Hematopoietic multipotent progenitor cell treated with erythropoietin and hydrocortisone succinate and interleukin-3 and kit ligand, for 4 days (in vitro differentiated cells): ENCODE measurements at places on chromosomes 1 and 21.

DNA sequence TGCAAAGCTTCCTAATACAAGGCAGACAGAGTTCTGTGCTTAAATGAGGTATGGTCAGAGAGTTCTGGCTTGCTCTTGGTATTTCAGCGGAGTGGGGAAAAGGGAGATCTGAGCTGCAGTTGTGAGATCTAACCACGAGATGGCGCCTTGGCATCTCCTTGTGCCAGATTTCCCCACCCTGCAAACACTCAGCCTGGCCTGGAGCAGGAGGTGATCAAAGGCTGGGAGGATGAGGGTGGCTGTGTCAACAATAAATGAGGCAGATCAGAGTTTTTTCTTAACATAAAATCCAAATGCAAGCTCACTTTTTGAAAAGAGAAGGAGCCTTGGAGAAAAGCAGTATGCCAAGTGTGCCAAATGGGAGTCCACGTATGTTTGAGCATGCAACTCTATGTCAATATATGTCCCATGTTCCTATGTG, 4.1 kb upstream of the TFAP2E start:
- DNase-seq = peak; percentile 86

DNA sequence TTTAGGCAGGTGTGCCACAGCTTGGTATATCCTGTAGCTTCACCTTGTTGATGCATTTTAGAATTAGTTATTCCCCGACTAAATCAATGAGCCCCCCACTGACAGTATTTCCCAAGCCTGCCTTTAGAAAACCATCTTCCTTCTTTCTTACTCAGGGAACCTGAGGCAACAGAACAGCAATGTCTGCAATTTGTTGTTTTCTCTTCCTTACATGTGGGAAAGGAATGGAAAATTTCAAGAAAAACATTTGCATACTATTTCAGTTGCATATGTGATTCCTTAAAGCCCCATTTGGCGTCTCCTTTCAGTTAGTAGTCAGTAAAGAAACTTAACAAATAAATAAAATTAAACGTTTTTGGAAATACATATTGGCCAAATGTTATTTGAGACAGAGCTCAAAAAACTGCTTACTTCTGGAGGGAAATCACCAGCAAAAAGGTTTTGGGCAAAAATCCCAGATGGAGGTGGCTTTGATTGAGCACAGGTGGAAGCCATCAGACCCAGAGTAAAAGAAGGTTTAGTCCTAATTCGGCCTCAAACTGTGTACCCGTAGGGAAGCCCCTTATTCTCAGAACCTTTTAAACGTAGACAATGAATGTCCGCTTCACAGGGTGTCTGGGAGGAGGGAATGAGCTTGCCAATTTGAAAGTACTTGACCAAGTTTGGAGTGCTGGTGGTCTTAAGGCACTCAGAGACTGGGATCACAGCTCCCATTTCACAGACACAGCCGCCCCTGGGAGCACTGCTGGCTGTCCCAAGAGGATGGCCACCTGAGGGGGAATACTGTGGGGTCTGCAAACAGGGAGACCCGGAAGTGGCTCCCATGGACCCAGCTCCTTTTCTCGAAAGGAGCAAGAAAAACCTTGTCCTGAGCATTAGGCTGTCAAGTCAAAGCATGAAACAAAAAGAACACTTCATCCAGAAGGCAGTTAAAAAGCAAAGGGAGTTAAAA, 9.4 kb downstream of the LHX4 start:
- DNase-seq = no peak

DNA sequence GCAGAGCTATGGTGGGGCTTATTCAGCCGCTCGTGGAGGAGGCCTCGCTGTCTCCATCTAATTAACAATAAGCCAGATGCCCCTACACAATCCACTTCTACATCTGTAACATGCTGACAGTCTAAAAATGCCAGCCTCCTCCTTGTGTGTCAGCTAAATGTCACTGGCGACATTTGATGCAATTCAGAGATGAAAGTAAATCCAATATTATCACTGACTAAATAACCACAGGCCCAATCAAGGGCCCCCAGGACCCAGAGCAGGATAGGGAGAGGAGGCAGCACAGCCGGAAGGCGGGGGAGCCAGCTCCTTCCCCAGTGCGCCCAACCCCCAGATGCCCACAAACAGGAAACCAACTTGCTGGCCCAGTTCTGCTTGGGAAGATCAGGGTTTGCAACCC, 76.6 kb downstream of the DMRTA2 start:
- peak; percentile 58 for DNase-seq

DNA sequence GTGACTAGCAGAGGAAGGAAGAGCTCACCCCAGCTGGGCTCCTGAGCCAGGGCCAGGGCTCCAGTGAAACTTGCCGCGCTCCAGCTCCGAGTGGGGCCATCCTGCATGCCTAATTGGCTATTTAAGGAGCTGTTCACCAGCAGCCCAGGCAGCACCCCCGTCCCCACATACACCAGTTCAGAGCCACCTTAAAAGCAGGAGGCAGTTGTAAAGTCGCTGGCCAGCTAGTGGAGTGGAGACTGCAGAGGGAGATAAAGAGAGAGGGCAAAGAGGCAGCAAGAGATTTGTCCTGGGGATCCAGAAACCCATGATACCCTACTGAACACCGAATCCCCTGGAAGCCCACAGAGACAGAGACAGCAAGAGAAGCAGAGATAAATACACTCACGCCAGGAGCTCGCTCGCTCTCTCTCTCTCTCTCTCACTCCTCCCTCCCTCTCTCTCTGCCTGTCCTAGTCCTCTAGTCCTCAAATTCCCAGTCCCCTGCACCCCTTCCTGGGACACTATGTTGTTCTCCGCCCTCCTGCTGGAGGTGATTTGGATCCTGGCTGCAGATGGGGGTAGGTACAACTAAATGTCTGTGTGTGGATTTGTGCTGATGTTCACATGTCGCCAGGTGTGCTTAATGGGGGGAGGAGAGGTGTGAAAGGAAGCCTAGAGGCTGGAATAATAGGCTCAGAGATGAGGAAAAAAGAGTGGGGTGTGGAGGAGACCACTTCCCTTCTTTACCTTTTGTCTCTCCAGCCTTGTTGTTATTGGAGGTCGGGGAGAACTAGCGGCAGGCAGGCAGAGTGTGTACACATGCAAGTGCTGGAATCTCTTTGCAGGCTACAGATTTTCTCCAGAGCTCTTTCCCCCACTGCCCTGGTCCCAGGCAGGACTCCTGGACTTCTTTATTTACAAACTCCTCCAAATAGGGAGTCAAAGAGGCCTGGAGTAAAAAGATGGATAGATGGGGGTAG, at the start of gene CA14:
TSS of gene CA14 (plus strand) at position 151 of the 962 bp plus-strand sequence. CDS start at position 506, 355 bp downstream.
- DNase-seq = peak; percentile 25

- DNase-seq = no peak
Measured at GRCh38 chr1:167746988-167747655, 25.3 kb downstream of the MPZL1 start.

GRCh38 chr1:111648806-111649205, 29.2 kb downstream of the RAP1A start:
- DNase-seq = peak; percentile 35

DNA sequence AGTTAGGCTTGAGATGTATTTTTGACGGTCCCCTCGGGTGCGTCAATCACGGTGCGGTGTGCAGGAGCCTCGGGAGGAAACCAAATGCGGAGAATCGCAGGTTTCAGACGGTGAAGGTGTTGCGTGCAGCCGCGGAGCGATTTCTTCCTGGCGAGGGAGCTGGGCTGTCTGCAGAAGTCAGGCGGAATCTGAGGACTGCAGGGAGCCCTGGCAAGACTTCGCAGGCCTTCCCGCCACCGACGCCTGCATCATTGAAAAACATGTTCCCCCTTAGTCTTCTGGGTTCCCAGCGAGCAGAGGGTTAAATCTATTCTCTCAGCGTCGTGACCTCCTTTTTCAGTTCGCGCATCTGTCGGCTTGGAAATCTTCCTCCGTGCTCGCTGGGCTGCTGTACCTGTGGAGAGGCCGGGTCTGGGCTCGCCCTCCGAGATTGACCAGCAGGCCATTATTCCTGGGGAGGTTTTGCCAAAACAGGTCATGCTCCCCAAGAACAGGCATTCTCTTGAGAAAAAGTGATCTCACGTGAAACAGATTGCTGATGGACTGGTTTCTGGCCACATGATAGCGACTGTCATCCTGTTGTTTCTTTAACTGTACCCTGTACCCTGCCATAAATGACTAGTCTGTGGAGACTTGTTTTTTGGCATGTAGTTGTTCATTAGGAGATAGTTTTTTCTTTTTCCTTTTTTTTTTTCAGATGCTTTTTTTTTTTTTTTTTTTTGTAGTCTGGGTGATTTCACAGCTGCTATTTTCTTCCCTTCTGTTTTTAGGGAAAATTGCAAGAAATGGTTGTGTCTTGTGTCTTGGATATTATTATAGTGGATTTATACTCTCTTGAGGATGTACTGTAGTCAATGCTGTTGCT, 894 bp downstream of the EPB41 start:
- DNase-seq = peak; percentile 63

GRCh38 chr1:45155957-45156356, 50.4 kb downstream of the ZSWIM5 start:
- no peak for DNase-seq

- DNase-seq = peak; percentile 71
Measured at GRCh38 chr1:202831906-202832305, 21.2 kb downstream of the PCAT6 start.

DNA sequence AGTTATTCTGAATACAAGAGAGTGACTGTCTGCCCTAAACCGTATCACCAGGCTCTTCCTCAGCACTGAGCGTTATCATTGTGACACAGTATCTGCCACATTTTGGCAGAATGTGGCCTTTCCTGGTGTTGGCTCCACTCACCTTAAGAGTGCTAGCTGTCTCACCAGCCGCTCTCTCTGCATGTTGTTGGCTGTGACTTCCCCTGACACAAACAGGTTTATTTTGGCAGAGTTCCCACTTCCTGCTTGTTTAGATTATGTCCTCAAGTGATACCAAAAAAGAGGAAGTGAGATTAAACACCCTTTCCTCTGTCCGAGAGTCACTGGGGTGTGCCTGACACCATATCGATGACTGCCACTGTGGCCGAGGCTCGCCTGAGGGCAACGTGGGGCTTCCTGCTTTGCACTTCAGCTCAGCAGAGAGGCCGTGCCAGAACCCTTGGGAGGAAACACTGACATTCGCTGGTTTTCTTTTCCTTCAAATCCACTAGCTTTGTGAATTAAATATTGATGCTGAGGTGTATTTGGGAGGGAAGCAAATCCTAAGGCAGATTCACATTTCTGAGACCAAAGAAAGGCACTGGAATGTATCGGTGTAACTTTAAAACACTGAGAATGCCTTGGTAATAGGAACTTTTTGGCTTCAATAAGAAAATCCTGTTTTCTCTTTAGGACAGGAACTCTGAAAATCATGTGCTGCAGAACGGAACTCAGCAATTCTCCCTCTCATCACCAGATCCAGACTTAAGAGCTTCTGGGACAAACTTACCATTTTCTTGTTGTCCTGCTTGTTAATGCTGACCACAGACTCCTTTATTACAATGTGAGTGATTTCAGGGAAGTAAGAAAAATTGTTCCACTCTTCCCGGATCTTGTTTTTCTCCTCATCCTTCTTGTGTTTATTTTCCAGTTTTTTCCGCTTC, 102.1 kb downstream of the JAK1 start:
- DNase-seq = peak; percentile 99

GRCh38 chr1:64579767-64580166, 109.8 kb downstream of the CACHD1 start:
- DNase-seq = peak; percentile 56

DNA sequence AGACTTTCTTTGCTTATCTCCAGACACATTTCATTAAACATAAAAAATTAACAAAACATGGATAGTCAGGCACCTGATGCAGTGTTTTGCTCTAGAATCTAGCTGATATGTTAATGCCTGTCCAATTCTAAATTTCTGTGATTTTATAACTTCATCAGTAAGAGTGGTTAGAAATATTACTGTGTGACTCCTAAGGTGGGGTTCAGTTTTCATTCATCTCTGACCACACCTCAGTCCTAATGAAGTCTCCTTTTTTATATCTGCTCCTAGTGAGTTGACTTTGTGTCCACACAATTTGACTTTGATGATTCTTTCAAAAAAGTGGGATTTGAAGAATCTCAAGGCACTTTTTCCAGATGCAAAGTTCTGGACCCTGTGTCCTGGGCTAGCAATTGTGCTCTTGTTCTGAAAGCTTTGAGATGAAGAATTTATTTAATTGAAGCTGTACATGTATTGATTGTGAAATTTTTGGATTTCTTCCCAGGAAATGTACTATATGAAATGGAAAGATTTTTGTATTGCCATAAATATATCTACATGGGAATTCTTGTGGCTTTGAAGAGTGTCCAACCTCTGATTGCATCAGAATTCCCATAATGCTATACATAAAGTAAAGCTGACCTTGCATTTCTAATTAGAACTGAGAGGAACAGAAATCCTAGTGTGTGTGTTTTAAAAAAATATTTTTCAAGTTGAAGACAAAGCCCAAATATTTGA, 111.2 kb downstream of the GIPC2 start:
- DNase-seq = no peak

- DNase-seq = no peak
Measured at GRCh38 chr1:11013160-11013531, 692 bp downstream of the TARDBP start.

GRCh38 chr1:4084048-4084431, 184.0 kb upstream of the C1orf174 start:
- no peak for DNase-seq

DNA sequence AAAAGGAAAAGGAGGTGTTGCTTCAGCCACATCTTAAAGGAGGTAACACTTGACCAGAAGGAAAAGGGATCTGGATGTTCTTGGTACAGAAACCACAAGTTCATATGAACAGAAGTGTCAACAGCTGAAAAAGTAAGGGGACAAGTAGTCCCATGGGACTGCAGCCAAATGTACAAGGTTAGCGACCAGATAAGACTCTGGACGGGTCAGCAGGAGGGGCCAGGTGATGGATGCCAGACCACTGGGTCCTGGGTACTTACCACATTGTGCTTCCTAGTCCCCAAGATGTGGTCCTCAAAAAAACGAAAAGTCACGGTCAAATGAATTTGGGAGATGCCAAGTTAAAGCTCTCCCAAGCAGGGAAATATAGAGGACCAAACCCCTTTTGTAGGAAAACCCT, 16.6 kb upstream of the BMP8A start:
- no peak for DNase-seq

DNA sequence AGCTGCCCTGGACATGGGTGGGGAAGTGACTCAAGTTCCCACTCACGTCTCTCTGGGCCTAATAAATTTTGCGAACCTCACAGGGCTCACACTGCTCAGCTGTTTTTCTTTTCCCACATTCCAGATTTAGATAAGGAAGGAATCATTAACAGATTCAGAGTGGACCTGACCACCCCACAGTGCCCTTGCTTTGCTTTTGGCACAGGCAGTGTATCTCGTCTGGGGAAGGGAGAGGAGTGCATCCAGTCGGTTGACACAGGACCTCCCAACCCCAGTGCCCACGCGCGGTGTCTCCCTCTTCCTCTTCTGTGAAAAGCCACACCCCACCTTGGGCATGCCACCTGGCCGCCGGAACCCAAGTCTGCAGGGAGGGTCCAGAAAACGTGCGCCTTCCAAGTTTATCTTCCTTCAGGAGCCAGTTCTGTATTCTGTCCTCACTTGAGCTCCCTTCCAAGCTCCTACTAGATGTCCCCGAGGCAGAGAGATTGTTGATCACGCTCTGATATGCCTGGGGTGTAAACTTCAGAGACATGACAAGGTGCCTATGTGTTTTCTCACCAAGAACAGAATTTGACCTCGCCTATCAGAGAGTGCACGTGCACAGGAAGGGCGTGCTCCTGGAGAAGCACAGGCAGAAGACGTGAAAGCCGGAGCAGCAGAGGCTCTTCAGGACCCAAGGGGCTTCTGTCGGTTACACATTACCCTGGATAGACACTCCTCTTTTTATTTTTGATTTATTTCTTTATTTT, 9.5 kb upstream of the SLC2A5 start:
- DNase-seq = no peak
